Activated T-cell treated with anti-CD3 and anti-CD28 coated beads, Interleukin-2, amount 50 U/mL, for 72 hours (primary cell): ENCODE measurements at places on chromosomes 11 and 22.

GRCh38 chr11:10641177-10641911 is 52.2 kb downstream of the IRAG1 start:
- DNase-seq, result no peak

DNA sequence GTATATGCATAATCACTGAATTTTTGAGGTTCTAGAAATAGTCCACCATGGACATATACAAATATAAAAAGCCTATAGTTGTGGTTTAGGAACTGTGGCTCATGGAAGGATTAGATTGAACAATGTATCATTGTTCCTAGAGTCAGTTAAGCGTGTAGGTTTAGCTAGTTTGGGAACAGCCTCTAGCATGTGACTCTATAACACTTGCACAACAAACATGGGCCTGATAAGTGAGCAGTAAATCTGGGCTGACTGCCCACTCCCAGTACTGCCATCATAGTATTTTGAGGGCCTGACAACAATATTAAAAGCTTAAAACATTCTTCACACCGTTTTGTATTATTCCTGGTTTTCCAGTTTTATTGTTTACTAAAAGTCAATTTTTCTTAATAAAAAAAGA is 47.0 kb downstream of the YAP1 start:
- DNase-seq, result no peak

DNA sequence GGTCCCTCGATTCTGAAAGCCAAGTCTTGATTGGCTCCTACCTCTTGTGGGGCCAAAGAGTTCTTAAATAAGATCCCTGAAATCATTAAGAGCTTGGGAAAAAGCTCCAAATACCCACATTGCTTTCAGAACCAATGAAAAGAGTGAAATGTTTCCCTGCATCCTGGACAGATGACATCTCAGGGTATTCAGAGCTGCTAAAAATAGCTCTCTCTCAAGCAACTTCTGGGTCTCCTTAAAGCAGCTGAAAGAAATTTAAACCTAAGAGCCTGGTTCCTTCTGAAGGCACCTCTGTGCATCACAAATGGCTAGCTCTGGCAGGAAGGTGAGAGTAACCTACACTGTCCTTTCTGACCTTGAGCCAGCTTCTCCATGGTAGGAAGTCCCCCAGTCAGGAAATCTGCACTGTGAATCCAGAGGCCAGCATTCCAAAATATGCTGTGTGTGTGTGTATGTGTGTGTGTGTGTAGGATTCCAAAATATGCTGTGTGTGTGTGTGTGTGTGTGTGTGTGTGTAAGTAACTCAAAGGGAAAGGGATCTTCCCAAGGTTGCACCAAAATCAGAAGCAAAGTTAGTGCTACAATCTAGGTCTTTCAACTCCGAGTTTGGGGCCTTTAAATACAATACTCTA is 50.1 kb downstream of the RELT start:
- DNase-seq, result no peak

DNA sequence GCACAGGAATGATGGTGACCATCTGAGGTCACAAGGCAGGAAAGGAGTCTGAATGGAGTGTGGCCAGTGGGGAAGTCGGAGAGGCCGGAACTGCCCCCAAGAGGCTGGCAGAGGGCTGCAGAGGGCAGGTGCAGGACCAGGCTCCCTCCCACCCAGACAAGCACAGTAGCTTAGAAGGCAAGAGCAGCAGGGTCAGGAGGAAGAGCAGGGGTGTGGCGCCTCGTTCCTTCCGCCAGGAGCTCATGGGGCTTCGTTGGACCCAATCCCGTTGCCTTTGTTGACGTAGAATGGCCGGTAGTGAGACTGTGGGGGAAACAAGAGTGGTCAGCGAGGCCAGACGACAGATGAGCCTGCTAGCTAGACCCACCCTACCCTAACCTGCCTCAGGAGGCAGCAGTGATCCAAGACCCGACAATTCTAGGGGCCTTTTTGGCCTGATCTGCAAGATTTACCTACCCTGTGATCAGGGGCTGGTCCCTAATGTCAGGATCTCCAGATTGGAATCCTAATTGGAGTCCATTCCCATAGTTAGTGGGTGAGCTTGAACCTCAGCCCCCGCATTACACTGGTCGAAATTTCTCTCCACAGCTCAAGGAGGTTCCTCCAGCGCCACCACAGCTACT is 25.6 kb downstream of the TRIM29 start:
- no peak for DNase-seq

DNA sequence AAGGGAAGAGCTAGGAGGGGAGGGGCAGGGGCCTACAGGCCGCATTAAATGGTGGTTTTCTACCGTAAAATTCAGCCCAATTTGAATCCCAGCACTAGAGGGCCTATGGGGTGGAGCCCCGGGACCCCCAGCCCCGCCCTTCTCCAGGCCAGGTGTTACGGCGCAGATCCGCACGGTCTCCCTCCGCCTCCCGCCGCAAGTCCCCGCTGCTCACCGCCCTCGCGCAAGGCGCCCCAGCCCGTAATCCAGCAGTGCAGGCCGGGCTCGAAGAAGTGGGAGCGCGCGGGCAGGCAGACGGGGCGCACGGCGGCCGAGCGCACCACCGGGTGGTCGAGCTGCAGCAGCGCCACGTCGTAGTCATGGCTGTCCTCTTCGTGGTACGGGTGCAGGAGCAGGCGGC is 17.3 kb downstream of the KCTD17 start:
- DNase-seq, result no peak

DNA sequence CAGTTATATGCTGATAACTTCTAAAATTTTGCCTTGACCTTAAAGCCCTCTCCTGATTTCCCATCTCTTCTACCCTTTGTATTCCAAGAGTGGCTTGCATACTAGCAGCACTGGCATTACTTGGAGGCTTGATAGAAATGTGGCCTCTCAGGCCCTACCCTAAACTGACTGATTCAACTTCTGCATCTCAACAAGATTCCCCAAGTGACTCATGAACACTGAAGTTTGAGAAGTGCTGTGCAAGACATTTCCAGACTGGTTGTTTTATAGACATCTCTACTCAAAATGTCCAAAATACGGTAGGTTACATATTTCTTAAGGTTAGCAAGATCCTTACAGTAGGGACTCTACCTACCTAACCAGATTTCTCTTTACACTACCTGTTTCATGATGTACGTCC is 48.6 kb downstream of the SESN3 start:
- DNase-seq, result no peak

DNA sequence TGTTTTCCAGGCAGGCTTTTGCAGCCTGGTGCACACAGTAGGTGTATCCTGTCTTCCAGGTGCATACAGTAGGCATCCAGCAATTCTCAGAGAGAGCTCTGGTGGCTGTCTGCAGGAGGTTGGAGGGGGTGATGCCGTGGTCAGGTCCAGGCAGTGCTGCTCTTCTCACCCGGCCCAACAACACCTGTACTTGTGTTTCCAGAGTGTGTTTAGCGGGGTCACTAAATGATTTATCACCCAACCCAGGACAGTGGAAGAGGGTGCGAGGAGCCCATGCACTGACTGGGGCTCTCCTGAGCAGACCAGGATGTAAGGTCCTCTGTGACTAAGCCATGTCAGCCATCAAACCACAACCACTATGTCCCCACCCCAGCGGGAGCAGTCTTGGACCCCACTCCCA is 18.6 kb upstream of the FGF3 start:
- DNase-seq, result no peak

DNA sequence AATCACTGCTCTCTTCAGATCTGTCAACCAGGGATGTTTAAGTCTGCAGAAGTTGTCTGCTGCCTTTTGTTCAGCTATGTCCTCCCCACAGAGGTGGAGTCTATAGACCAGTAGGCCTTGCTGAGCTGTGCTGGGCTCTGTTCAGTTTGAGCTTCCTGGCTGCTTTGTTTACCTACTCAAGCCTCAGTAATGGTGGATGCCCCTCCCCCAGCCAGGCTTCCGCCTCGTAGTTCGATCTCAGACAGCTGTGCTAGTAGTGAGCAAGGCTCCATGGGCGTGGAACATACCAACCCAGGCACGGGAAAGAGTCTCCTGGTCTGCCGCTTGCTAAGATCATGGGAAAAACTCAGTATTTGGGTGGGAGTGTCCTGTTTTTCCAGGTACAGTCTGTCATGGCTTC is 27.6 kb upstream of the CASP12 start:
- no peak for DNase-seq

- no peak for DNase-seq
Measured at GRCh38 chr11:73325036-73325981, 17.2 kb downstream of the ARHGEF17 start.

DNA sequence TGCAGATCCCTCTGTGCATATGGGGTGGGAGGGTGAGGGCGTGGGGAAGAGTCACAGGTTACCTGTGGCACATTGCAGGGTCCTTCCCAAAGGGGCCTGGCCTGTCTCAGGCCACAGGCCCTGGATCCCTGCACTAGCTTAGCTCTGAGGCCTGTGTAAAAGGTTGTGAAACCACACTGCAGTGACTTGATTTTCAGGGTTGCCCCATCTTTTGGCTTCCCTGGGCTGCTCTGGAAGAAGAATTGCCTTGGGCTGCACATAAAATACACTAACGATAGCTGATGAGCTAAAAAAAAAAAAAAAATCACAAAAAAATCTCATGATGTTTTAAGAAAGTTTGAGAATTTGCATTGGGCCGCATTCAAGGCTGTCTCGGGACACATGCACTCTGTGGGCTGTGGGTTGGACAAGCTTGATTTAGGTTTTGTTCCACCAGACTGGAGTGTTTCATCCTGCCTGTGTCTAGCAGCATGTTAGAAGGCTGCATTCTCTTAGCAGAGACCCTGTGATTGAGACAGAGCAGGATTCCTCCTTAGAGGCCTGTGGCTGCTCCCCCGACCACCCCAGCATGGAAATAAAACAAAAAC is 35.9 kb upstream of the TREH start:
- DNase-seq, result no peak

- DNase-seq, result no peak
Measured at GRCh38 chr11:19395050-19395449, 154.3 kb upstream of the E2F8 start.

DNA sequence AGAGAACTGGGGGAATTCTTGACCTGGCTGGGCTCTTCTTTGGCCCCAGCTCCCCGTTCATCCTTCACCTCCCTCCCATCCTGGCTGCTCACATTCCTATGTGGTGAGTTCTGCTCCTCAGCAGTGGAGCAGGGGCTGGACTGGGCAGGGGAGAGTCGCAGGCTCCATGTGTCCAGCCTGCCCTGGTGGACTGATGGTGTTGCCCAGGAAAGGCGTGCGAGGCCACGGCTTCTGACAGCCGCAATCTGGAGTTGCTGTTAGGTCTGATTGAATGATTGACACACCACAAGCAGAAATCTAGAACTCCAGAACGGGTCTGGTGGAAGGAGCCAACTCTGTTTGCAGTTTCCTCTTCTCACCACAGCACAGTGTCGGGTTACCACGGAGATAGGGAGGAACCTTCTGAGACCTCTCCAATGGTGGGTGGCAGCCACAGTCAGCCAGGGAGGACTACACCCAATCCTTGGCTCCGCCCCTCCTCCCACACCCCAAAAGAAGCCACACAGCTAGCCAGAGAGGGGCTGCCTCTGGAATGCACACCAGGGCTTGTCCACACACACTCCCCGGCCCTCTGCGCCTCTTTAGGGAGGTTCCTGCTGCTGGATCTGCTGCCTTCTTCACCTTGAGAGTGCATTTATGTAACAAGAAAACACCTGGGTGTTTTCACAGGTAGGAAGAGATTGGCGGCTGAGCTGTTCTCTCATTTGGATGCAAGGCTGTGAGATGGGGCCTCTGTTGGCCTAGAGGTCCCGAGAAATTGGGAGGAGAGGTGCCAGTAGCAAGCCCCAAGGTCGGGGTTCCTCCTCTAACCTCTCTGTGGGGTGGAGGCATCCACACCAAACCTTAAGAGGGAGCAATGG is 56.4 kb upstream of the CD44 start:
- DNase-seq, result peak; percentile 80

DNA sequence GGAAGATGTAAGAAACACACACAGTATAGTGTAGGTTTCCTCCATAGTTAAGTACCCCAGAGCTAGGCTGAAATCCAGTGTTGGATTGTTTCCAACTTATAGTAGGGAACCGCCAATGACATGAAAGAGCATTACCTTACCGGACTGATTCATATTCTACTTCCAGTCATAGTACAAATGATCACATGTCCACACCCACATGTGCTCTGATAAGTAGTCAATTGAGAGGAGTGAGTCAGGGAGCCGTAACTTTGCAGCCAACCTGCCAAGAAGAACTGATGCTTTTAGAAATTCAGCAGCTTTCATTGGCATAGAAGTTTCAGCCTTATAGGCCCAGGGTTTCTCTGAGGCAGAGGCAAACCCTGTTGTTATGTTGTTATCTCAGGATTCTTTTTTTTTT is 240.6 kb downstream of the ETS1 start:
- DNase-seq, result peak; percentile 76

GRCh38 chr22:24686280-24686679 is 83.3 kb downstream of the GGT1 start:
- DNase-seq, result no peak

GRCh38 chr11:71293961-71294782 is 41.8 kb upstream of the SHANK2 start:
- DNase-seq, result no peak

- DNase-seq, result no peak
Measured at GRCh38 chr11:105142167-105142566, 2.6 kb upstream of the CARD18 start.

GRCh38 chr11:65426839-65427690 is 4.5 kb downstream of the NEAT1 start:
- peak; percentile 61 for DNase-seq

GRCh38 chr11:126748793-126749192 is 251.8 kb downstream of the KIRREL3 start:
- DNase-seq, result no peak

DNA sequence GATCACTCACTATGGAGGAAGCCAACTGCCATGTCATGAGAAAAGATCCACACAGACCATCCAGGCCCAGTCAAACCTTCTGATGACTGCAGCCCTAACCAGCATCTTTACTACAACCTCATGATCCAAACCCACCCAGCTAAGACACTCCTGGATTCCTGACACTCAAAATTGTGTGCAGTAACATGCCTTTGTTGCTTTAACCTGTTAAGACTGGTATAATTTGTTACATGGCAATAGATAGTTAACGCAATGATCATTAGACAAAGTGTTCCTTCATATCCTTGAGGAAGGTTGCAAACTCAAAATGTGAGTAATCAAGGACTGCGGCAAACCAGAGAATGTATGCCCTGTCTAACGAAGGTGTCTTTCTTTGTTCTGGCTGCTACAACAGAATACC is 47.1 kb upstream of the CSNK2A3 start:
- no peak for DNase-seq

DNA sequence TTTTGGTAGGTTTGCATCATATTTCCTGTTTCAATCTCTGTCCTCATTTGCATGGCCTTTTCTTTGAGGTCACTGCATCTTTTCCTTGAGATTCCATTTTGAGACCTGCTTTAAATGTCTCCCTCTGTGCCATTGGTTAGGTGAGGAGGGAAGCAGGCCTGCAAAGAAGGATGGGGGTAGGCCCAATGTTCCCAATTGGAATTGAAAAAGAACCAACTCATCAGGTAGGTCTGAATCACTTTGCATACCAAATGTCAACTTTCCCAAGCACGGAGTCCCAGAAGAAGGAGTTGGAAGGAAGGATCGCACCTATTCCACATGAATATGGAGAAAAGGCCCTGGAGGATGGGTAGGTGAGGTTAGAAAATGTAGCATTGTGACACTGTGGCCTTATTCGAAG is 318.5 kb downstream of the BLID start:
- no peak for DNase-seq

- DNase-seq, result no peak
Measured at GRCh38 chr22:44032126-44032730, 8.1 kb downstream of the PARVB start.
